Activated CD8-positive, alpha-beta T cell treated with anti-CD3 and anti-CD28 coated beads for 36 hours (primary cell): ENCODE measurements at places on chromosomes 1 and 21. TPM values are rescaled to one million over a fixed set of nuclear protein-coding genes. Genes with fewer than 3 reads are reported as not detected.
A peak's percentile ranks its signal among the peaks of the same experiment; 100 is the strongest.

- H3K27ac ChIP-seq = no peak overlapping the region
- H3K4me3 ChIP-seq = no peak overlapping the region
- H3K4me1 ChIP-seq = no peaks in the 10 kb centered on the region
- H3K27me3 ChIP-seq = no peaks in the 10 kb centered on the region
- H3K36me3 ChIP-seq = no peaks in the 10 kb centered on the region
- no peak for DNase-seq
These were observed 59.8 kb downstream of the ERG start for GRCh38 chr21:38438462-38438893.

DNA sequence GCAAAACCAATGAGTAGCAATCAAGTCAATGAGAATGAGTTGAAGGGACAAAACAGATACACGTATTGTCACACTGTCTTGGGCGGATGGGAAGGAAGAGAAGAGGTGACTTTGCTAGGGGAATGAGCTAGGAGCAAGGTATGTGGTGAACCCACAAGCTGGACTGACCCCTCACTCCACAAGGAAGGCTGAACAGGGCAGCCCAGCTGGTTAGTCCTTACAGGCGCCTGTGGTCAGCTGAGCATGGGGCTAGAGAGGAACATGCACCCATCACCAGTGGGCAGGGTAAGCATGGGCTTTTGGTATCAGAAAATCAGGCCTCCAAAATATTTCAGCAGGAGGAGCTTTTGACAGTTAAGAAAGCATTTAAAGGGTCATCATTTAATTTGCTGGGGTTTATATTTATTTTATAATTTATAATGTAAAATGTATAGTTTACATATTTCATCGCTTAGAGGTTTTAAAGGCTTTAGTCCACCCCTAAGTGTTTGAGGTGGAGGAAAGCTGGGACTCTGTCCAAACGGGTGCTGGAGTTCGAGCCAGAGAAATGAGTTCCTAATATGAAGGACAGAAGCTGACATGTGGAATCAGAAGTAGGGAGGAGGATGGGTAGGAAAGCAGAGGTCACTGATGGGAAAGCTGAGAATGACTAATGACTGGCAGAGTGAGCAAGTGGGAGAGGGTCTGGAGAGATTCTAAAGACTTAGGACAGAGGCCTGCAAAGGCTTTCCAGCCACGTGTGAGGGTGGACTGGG is 22.0 kb upstream of the ACBD6 start:
- H3K27ac ChIP-seq = no peak overlapping the region
- H3K27me3 ChIP-seq = no peaks in the 10 kb centered on the region
- no peak for DNase-seq
- no peaks in the 10 kb centered on the region for H3K36me3 ChIP-seq

- no peak overlapping the region for H3K4me3 ChIP-seq
- H3K4me1 ChIP-seq = peaks cover 22% of the 10 kb centered on the region
- no peak overlapping the region for H3K27ac ChIP-seq
- DNase-seq = no peak
These were observed 3.2 kb downstream of the TRIM17 start for GRCh38 chr1:228413241-228414010.

SOAT1 gene
- 58.0 TPM for total RNA-seq

C8B gene
- not detected for total RNA-seq

DNA sequence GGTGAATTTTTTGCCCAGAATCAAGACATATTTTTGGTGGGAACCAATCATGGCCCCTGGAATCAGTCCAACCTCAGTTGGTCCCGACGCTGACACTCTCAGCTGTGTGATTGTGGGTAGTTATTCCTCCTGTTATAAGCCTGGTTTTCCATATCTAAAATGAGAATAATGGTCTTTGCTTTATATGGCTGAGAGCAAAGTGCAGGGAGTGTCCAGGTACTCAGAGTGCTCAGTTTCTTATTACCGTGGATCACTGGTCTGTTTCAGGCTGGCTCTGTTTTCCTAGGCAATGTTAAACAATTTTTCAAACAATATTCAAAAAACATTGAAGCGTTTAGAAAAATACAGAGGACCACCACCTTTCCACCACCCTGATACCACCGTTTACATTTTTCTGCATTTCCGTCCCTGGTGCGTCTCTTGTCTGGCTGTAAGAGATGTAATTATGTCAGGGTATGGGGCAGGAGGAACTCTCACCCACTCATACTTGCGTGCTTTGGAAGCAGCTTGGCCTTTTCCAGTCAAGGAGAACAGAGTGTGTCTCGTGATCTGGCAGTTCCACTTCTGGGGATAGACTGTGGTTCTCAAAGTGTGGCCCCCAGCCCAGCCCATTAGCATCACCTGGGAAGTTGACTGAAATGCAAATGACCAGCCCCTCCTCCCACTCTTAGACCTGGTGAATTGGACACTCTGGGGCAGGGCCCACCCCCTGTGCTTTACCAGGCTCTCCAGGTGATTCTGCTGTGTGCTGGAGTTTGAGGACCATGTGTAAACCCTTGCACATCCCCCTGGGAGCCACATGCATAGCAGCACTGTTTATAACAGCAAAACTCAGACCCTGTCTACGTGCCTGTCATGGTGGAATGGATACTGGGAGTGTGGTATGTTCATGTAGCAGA is 6.8 kb downstream of the MX1 start:
- H3K27me3 ChIP-seq = no peaks in the 10 kb centered on the region
- H3K36me3 ChIP-seq = peaks cover 52% of the 10 kb centered on the region
- no peak for DNase-seq
- no peak overlapping the region for H3K4me3 ChIP-seq

DNA sequence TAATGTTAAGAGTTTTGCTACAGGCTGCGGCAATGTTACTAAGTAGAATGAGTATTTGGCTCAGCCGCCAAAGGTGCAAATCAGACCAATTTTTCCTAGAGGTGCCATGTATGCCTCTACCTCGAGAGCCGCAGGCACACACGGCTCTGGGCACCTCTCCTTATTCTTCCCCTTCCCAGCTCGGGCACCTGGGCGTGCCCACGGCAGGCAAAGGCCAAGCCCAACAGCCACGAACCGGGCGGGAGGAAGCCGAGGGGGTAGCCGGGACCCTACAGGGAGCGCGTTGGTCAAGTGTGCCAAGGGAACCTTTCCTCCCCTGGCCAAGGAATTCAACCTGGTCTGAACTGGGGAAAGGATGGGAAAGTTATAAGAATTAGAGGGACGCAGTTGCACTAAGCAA is 31.0 kb downstream of the LRRC3 start:
- peaks cover 2% of the 10 kb centered on the region for H3K27me3 ChIP-seq
- DNase-seq = no peak
- no peak overlapping the region for H3K27ac ChIP-seq
- H3K4me1 ChIP-seq = peaks cover 4% of the 10 kb centered on the region
- H3K4me3 ChIP-seq = peak overlapping the region; percentile 78
- no peaks in the 10 kb centered on the region for H3K36me3 ChIP-seq

DNA sequence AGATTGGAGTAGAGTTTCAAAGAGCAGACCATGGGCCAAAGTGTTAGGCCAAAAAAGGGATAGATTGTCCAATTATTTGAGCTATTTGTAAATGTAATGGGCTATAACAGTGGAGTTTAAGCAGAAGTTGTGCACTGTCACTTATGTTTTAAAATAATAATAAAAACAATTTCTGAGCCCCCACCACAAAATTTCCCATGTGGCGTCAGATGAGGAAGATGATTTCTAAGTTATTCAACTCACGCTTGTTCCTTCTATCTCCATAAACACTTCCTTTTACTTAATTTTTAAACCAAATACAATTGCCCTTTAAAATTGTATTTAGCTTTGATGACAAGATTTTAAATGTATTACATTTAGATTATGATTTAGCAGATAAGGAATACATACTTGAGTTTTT is 330.0 kb downstream of the PTPRC start:
- no peaks in the 10 kb centered on the region for H3K27me3 ChIP-seq
- DNase-seq = no peak
- no peak overlapping the region for H3K27ac ChIP-seq
- peaks cover 26% of the 10 kb centered on the region for H3K4me1 ChIP-seq

GRCh38 chr21:34962136-34962535 is 87.0 kb downstream of the RUNX1 start:
- H3K36me3 ChIP-seq = peaks cover 7% of the 10 kb centered on the region
- H3K4me1 ChIP-seq = peaks cover 78% of the 10 kb centered on the region
- peak overlapping the region; percentile 95 for H3K27ac ChIP-seq
- no peak for DNase-seq

OSCP1 gene
- 1.2 TPM for total RNA-seq

DNA sequence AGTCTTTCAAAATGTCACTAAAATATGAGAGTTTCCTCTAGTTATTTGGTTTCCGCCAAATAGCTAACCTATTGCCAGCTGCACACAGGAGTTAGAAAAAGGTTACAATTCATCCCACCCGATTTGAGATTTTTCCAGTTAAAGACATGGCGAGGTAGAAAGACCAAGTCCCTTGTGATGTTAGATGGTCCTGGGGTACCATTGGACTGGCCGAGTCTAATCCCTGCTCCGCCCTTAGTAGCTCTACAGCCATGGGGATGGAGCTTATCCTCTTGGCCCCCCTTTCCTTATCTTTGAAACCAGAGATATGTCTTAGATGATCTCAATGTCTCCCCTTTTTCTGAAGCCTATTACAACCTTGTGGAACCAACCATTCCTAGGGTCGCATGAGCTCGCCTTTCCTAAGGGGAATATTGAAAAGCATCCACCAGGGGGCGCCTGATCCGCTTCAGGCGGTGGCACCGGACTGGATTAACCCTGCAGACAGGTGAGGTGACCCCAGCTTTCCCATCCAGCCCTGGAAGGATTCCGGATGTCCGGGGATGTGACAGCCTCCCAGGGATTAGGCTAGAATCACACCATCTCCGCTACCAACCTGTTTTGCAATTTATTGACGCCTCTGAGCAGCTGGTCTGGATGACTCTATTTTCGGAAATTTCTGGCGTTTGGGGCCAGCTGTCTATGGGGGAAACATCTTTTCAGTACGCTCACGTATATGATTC is 68.3 kb upstream of the SIM2 start:
- peak; percentile 77 for DNase-seq
- no peaks in the 10 kb centered on the region for H3K4me1 ChIP-seq
- H3K36me3 ChIP-seq = no peaks in the 10 kb centered on the region
- H3K27me3 ChIP-seq = peaks cover 3% of the 10 kb centered on the region

- no peaks in the 10 kb centered on the region for H3K36me3 ChIP-seq
- no peak overlapping the region for H3K4me3 ChIP-seq
- no peak overlapping the region for H3K27ac ChIP-seq
- no peak for DNase-seq
- no peaks in the 10 kb centered on the region for H3K27me3 ChIP-seq
These were observed 104.5 kb downstream of the CENPF start for GRCh38 chr1:214707306-214708087.

GRCh38 chr1:198244772-198245171 is 88.0 kb downstream of the NEK7 start:
- H3K27me3 ChIP-seq = no peaks in the 10 kb centered on the region
- no peak for DNase-seq
- H3K4me1 ChIP-seq = peaks cover 46% of the 10 kb centered on the region
- H3K36me3 ChIP-seq = peaks cover 23% of the 10 kb centered on the region

GRCh38 chr1:216186141-216186540 is 237.1 kb downstream of the USH2A start:
- no peaks in the 10 kb centered on the region for H3K4me1 ChIP-seq
- no peak overlapping the region for H3K4me3 ChIP-seq
- no peaks in the 10 kb centered on the region for H3K27me3 ChIP-seq
- DNase-seq = no peak
- no peaks in the 10 kb centered on the region for H3K36me3 ChIP-seq
